Hematopoietic multipotent progenitor cell treated with erythropoietin and hydrocortisone succinate and interleukin-3 and kit ligand, for 17 days (in vitro differentiated cells): ENCODE measurements at places on chromosomes 5 and 9.

DNA sequence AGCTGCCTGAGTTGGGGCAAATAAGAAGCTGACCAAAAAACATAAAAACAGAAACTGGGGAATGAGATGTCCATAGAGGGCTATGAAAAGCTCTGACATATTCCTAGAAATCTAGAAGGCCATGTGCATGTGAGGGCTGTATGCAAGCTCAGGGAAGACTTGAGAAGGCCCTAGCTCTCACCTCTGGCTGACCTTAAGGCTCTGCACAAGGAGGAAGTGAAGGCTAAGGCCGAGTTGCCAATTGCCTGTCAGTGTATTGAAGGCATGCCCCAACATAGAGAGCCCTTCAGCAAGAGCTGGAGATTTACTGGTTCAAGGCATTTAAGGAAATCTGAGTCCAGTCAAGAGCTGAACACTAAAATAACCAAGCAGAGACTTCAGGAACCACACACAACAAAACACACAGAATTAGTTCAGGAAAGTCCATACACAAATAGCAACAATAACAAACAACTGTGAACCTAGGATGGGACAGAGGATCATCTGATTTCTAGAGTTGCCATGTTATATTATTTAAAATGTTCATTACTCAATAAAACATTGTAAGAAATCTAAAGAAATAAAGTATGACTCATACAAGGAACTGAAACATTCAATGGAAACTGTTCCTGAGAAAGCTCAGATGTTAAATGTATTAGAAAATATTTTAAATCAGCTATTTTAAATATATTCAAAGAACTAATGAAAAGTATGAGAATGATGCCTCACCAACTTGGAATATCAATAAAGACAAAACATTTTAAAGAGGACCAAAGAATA is 161.8 kb downstream of the AUH start:
- no peak for DNase-seq

DNA sequence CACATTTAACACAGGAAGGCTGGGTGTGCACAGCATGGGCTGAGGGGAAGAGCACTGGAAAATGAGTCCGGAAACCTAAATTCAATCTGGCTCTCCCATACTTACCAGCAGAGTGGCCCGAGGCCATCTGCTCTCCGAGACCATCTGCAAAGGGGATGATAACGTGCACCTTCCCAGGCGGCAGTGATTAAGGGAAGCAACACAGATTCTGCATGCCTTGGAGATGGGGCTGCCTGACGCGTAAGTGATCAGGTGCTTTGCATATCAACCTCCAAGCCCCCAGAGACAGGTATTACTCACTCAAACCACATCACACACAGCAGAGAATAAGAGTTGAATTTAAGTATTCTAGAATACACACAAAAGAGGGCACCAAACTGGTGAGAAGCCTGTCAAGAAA is 9.1 kb downstream of the EPB41L4B start:
- DNase-seq: no peak

DNA sequence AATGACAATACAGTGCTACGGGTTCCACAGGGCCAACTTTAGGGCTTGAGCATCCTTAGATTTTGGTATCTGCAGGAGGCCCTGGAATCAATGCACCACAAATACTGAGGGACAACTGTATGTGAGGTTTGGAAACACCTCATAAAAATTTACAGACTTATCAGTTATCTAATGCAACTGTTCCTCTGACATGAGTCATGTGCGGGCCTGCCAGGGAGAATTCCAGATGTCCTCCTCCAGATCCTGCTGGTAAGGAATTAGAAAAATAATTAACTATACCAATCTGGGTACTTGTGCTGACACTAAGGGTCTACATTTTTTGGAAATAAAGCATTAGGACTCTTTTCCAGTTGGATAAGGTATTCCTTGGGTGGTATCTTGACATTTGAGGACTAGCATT is 333.3 kb downstream of the ARRDC3 start:
- no peak for DNase-seq

- peak; percentile 54 for DNase-seq
Observed at GRCh38 chr5:173984218-173984617, 4.8 kb upstream of the C5orf47 start.

DNA sequence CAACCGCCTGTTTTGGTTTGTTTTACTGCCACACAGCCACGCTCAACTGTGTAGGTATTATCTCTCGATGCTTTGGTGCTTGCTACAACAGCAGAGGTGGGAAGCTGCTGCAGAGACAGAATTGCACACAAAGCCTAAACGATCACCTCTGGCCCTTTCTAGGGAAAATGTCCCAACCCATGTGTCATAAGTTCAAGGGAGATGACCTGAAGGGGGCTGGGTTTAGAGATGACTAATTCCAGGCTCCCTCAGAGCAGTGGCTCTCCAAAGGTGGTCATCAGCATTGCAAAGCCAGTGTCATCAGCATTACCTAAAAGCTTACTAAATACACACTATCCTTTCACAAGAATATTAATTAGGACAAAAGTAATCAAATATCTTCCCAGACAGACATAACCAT is 10.9 kb downstream of the ZNF622 start:
- no peak for DNase-seq

- DNase-seq: peak; percentile 93
Observed at GRCh38 chr9:128920381-128921058, at the start of gene PHYHD1. PHYHD1 (plus strand) TSS chr9:128920982; CDS start chr9:128922324, 1,342 bp downstream.

DNA sequence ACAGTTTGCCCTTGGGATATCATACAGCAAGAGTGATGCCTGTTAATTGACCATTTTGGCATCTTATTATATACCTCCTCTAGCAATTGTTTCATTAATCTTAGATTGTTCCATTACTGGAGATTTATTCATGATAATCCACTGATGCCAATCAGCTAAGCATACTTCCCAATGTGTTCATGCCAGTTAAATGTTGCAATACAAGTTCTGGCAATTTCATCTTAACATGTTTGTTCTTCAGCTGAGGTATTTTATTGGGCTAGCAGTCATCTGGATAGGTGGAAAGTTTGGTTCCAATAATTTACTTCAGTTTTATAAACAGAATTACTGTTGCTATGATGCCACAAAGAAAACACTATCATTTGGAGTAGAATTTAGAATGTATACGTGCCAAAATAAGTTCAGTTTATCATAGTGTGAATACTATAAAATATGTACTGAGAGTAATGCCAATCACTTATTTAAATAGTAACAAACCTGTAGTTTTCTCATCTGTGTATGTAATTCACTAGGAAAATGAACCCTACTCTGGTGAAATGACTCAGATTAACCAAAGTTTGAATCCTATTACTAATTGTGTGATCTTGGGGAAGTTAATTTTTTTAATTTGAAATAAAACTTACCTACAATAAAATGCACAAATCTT is 27.9 kb upstream of the IL31RA start:
- no peak for DNase-seq

GRCh38 chr5:59128646-59129290 is 545.9 kb downstream of the RAB3C start:
- DNase-seq: no peak

GRCh38 chr5:39605588-39606575 is 181.1 kb upstream of the DAB2 start:
- no peak for DNase-seq

DNA sequence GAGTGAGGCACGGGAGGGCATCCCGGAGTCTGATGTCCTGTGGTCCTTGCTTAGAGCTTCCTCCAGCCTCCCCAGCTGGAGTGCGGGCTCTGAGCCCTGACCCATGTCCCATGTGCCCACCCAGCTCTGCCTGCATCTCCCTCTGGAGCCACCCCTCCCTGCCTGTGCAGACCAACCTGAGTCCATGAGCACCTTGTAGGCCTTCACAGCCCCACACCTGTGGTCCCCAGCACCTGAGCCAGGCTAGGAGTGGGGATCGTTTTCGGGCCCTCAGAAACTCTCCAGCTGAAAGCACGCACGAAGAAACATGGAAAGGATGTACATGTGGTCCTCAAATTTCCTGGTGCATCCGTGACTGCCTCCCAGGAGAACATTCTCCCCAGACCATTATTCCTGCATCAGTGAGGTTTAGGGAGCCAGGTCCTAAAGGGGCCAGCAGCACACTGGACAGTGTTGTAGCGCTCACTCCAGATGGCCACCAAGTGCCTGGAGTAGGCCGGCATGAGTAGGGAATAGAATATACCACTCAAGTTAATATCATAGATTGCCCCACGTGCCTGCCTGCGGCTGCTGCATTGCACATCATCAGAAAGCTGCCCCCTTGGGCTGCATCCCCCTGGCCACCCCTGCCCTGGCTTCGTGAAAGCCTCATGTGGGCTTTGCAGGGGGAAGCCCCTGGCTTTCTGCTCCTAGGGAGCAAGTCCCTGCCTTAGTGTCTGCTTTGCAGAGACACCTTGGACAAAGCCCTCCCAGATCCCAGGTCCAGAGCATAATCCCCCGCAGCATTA is 80.6 kb downstream of the WNK2 start:
- DNase-seq: no peak

- DNase-seq: no peak
Observed at GRCh38 chr9:2340046-2340760, 281.4 kb upstream of the VLDLR start.

- DNase-seq: no peak
Observed at GRCh38 chr5:171897231-171897630, 109.2 kb downstream of the FBXW11 start.

DNA sequence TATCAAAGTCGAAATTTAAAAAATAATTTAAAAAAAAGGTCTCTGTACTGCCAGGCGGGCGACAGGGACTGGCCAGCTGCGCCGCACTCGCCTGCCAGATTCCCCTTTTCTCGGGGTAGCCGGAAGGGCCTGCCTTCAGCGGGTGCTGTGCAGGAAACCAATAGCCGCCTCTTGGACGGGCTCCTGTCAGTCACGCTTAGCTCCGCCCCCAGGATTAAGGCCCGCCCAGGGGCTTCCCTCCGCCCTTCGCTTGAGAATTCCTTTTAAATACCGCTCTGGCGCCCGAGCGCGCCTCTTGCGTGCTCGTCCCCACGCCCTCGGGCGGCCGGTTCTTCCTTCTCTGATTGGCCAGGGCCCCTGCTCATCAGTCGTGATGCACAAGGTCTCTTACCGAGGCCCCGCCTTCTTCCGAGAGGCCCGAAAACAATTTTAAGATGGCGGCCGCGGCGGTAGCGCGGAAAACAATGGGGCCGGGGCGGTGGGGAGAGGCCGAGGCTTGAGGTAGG is at the start of gene MAML1:
Gene MAML1, plus strand, starts transcription at position 411 of the 506 bp plus-strand sequence. CDS start 291 bp downstream, outside the sequence.
- DNase-seq: peak; percentile 100

- no peak for DNase-seq
Observed at GRCh38 chr5:462051-462481, 19.1 kb downstream of the EXOC3 start.

DNA sequence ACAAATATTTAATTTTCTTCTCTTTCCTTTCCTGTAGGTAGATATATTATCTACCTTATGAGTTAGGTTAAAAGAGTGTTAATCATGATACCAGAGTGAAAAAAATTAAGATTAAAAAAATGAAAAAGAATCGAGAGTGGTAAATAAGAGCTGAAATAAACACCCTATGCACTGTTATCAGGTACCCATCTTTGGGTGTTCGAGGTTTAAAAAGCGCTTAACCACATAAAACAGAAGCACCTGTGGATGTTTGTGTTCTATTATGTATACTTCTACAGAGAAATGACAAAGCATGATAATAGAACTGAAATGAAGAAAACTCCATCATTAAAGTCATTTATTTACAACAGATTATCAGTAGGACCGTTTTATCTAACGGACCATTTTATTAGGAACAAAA is 25.7 kb upstream of the GCNT4 start:
- DNase-seq: no peak
